H1 (cell line): ENCODE measurements at places on chromosomes 12 and 14.
A peak's percentile ranks its signal among the peaks of the same experiment; 100 is the strongest.

DNA sequence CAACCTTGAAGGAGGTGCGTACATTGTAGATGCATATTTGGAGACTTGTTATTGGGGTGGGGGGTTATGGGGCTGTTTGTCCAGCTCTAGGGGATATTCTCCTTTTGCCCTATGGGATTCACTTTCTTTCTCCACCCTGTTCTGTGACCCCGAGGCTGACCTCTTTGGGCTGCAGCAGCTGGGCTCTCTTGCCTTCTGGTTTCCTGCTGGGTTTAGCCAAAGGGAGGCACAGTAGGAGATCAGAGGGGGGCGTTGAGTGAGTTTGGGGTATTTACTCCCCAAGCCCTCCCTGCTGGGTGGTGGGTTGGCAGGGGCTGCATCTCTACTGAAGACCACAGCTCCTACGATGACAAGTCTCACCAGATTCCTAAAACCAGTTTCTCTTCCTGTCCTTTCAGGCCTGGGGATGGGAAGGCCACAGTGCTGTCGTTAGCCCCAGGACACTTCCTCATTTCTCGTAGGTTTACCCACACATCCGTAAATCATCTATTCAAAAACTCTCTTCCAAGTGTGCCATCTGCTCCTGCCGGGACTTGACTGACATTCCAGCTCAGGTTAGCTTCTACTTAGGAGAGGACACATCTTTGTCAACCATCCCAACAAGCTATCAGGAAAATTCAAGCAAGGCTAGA lies 127.1 kb downstream of the TMEM30B start:
- no peaks in the 10 kb centered on the region for H3K27me3 ChIP-seq
- H3K4me1 ChIP-seq, result peaks cover 4% of the 10 kb centered on the region
- H3K36me3 ChIP-seq, result no peaks in the 10 kb centered on the region
- H3K4me3 ChIP-seq, result no peak overlapping the region

- H3K4me1 ChIP-seq, result peaks cover 3% of the 10 kb centered on the region
- H3K36me3 ChIP-seq, result no peaks in the 10 kb centered on the region
Observed at GRCh38 chr12:24560831-24561271, 388.1 kb downstream of the BCAT1 start.

DNA sequence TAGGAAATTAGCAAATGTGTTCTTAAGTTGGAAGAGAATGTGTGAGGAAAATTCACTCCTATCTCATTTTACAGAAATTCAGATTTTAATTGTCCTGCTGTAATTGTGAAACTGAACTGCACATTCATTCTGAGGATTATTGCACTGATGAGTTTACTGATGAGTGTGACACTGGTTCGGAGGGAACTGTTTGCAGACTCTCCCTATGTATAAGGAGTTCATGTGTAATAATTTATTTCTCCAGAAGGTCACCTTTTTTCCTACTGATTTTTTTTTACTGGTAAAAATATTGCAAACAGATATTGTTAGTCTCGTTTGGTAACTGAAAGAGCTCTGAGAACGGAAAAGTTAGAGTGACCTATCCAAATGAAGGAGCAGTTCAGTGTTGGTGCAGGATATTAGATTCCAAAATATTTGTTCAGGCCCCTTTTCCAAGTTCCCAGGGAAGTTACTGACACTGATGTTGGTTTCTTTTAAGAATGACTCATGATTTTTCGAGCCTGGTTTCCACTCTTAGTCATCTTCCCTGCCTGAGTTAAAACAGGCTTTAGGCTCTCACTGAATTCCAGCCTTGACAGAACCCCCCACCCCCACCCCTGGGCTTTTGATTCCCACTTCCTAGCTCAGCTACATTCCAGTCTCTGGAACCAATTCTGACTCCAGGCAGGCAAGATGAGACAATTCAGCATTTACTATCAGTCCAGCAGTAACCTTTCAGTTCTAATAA lies 18.4 kb downstream of the ANO6 start:
- H3K27me3 ChIP-seq, result no peaks in the 10 kb centered on the region
- no peak for DNase-seq
- no peak overlapping the region; the same call in 1 of the 2 replicates for H3K4me3 ChIP-seq
- peak overlapping the region; percentile 78; the same call in 1 of the 2 replicates for H3K27ac ChIP-seq
- H3K4me1 ChIP-seq, result peaks cover 20% of the 10 kb centered on the region
- no peaks in the 10 kb centered on the region for H3K36me3 ChIP-seq

DNA sequence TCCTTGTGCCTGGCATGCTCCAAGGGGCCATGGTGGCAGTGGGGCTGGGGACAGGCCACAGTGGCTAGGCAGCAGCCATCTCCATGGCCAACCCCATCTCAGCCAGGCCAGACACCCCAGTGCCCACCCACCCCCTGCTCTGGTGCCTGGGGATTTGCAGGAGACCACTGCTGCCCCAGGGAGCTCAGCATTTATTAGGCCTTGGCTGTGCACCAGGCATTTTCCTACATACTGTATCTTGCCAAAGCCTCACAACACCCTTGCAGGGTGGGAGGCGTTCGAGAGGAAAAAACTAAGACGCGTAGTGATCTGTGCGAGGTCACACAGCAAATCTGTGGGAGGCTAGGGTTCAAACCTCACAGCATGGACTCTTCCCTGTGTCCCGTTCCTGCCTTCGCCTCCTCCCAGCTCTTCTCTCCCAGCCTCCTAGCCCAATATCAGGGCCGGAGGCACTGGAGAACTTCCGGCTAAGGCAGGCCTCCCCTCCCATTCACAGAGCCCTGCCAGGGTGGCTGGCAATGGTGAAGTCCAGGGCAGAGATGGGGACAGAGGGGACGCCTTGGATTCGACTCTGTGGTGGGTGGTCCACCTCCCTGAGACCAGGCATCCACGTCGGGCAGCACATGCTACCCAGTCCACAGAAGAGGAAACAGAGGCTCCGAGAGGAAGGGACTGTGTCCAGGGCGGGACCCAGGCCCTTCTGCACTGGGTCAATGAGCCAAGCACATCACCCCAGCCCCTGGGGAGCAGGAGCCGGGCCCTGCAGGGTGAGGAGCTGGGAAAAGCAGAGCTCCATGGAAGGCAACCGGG lies 57.4 kb downstream of the FAM222A start:
- no peaks in the 10 kb centered on the region for H3K36me3 ChIP-seq
- peaks cover 2% of the 10 kb centered on the region for H3K4me1 ChIP-seq
- no peak overlapping the region for H3K27ac ChIP-seq
- H3K27me3 ChIP-seq, result no peaks in the 10 kb centered on the region
- DNase-seq, result no peak

DNA sequence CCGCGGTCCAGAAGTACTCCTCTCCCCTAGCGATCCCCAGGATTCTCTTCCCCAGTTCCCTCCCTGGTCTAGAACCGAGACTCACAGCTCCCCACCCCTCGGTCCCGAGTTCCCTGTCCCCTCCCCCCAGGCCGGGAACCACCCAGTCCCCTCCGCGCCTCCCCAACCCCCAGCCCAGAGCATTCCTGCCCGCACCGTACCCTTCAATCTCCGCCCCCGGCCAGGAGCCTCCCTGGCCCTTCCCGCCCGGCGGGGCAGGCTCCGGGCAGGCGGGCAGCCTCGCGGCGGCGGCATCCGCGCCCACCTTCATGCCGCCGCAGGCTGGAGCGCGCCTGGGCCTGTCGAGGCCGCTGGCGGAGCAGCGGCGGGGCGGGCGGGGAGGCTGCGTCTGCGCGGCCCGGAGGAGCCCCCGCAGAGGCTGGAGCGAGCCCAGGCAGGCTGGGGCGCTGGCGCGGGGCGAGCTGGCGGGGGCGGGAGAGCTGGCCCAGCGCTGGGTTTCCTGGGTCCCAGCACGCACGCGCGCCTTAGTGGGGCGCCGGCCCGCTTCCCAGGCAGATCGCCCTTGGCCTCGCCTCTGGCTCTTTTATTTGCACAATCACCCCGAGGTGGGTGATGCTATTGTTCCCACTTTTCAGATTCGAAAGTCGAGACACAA lies 22.2 kb upstream of the GPR132 start:
- 0 out of 2 replicates have a peak, but pooled peaks cover 6% of the 10 kb centered on the region for H3K4me1 ChIP-seq
- H3K36me3 ChIP-seq, result no peaks in the 10 kb centered on the region
- DNase-seq, result no peak
- H3K4me3 ChIP-seq, result peak overlapping the region; percentile 53

- no peaks in the 10 kb centered on the region for H3K27me3 ChIP-seq
- no peak overlapping the region for H3K27ac ChIP-seq
- H3K4me3 ChIP-seq, result no peak overlapping the region
- no peak for DNase-seq
- no peaks in the 10 kb centered on the region for H3K36me3 ChIP-seq
- no peaks in the 10 kb centered on the region for H3K4me1 ChIP-seq
Observed at GRCh38 chr14:96108911-96109310, 69.7 kb downstream of the C14orf132 start.

- peaks cover 2% of the 10 kb centered on the region for H3K4me1 ChIP-seq
- DNase-seq, result peak; percentile 26
- no peaks in the 10 kb centered on the region for H3K36me3 ChIP-seq
- H3K4me3 ChIP-seq, result no peak overlapping the region
- no peak overlapping the region for H3K27ac ChIP-seq
Observed at GRCh38 chr12:51947246-51947996, 4.1 kb upstream of the ACVR1B start.

GRCh38 chr14:83556065-83556464 lies 1973.9 kb upstream of the FLRT2 start:
- no peak for DNase-seq
- H3K27me3 ChIP-seq, result no peaks in the 10 kb centered on the region
- H3K36me3 ChIP-seq, result no peaks in the 10 kb centered on the region
- no peak overlapping the region for H3K27ac ChIP-seq
- no peaks in the 10 kb centered on the region for H3K4me1 ChIP-seq
- H3K4me3 ChIP-seq, result no peak overlapping the region

- no peak for DNase-seq
- no peaks in the 10 kb centered on the region for H3K36me3 ChIP-seq
- no peak overlapping the region for H3K27ac ChIP-seq
Observed at GRCh38 chr14:92751819-92752218, 3.4 kb upstream of the LGMN start.

GRCh38 chr14:73245480-73246325 lies 8.4 kb downstream of the PAPLN start:
- no peaks in the 10 kb centered on the region for H3K36me3 ChIP-seq
- no peaks in the 10 kb centered on the region for H3K27me3 ChIP-seq
- H3K4me3 ChIP-seq, result peak overlapping the region; percentile 54
- no peaks in the 10 kb centered on the region for H3K4me1 ChIP-seq
- H3K27ac ChIP-seq, result no peak overlapping the region

DNA sequence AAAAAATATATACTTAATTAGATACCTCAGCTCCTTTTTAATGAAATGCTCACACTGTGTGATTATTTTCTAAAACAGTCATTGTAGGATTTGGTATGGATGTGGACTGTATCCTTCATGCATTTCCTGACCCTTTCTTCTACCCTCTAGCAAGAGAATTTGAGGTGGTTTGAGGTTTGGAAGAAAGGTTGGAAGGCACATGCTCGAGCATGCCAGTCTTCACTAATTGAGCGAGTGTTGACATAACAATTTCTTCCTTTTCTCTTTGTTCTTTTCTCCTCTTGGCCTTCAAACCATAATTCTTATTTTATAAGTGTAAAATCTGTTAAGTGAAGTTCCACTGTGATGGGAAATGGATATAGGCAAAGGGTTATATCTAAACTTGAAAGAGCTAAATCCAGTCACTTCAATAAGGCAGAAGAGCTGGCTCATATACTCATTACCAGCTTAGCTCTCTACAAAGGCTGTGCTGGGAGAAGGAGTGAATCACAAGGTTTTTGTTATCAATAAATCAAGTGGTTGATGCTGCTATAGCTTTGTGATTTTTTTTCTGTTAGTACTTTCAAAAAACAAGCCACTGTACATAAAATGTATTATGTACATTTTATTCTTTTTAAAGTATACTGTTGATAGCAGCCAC lies 16.2 kb upstream of the PTHLH start:
- H3K27ac ChIP-seq, result no peak overlapping the region
- H3K36me3 ChIP-seq, result no peaks in the 10 kb centered on the region
- H3K4me1 ChIP-seq, result no peaks in the 10 kb centered on the region
- no peak for DNase-seq
- H3K27me3 ChIP-seq, result no peaks in the 10 kb centered on the region

DNA sequence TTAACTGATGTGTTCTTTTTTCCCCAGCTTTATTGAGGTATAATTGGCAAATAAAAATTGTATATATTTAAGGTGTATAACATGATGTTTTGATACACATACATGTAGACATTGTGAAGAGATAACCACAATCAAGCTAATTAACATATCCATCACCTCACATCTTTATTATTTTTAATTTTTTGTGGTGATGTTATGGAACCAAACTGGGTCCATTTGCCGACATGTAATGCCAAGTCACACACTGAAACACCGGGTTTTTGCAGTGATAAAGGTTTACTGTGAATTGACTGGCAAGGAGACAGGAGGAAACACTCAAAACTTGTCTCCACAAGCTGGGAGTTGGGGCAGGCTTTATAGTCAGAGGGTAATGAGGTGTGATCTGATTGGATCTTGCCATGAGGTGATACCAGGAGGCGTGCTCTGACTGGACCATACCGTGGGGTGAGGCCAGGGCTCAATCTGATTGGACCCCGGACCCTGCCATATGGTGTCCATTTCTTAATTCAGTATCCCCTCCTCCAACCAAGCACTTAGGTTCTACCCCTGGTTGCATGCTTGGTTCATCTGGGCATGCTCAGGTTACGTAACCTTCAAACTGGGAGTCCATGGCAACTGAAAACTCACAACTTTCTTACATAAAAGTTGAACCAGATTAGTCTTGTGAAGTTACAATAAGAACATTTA lies 11.8 kb upstream of the WSCD2 start:
- no peaks in the 10 kb centered on the region for H3K27me3 ChIP-seq
- no peak overlapping the region for H3K27ac ChIP-seq
- no peaks in the 10 kb centered on the region for H3K36me3 ChIP-seq
- H3K4me1 ChIP-seq, result peaks cover 12% of the 10 kb centered on the region
- DNase-seq, result no peak

- H3K4me3 ChIP-seq, result no peak overlapping the region
- no peak overlapping the region for H3K27ac ChIP-seq
- H3K4me1 ChIP-seq, result peaks cover 4% of the 10 kb centered on the region
- no peaks in the 10 kb centered on the region for H3K36me3 ChIP-seq
- DNase-seq, result no peak
Observed at GRCh38 chr12:89328151-89329030, 23.9 kb downstream of the DUSP6 start.

DNA sequence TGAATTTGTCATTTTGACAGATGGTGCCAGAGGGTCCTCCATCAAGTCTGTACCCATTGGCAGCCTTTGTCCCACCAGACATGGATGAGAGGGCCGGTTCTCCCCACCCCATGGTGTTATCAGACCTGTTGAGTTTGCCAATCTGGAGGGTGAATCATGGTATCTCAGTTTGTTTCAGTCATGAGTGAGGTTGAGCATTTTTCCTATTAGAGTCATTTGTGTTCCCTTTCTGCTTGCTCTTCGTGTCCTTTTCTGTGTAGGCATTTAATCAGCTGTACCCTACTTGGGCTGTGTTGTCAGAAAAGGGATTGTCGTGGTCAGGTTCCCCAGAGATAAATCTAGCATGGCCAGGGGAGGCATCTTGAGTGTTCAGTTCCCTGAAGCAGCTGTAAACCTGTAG lies 30.5 kb downstream of the SLC24A4 start:
- H3K27ac ChIP-seq, result no peak overlapping the region
- H3K4me3 ChIP-seq, result no peak overlapping the region
- DNase-seq, result no peak

DNA sequence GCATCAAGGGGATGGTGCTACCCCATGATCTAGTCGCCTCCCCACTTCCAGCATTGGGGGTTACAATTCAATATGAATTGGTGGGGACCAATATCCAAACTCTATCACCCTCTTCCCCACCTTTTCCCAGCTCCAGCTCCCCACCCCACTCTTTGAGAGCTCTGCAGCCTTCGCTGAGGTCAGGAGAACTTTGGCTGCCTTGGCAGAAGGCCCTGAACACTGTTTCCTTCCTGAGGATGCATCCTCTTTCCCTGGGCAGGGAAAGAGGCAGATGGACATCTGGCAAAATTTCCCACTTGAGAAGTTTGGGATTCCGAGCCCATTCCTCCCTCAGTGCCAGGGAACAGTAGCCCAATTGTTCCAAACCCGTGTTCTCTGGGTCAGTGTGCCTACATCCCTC lies 169.1 kb downstream of the TSPAN9 start:
- H3K4me3 ChIP-seq, result no peak overlapping the region
- no peaks in the 10 kb centered on the region for H3K4me1 ChIP-seq
- no peaks in the 10 kb centered on the region for H3K27me3 ChIP-seq
- no peak for DNase-seq
- no peaks in the 10 kb centered on the region for H3K36me3 ChIP-seq
